ENCODE measurements at places on chromosomes 4 and X.
A peak's percentile ranks its signal among the peaks of the same experiment; 100 is the strongest.

DNA sequence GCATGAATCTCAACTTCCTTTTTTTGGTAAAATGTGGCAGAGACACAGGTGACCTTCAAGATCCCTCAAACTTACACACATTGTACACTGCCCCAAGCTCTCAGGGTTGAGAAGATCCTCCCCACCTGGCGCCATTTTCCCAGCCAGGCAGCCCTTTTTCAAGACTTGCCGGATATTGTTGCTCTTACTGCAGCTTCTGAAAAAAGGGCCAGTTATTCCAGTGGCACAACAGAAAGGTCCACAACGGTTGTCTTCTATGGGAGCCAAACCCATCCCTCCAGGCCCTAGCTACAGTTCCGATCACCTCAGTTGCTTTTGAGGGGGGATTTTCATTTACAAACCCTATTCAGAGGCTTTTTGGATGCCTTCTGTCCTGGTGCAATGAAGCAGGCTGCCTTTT is 101.1 kb downstream of the CHIC2 start:
- DNase-seq: no peak

GRCh38 chr4:141771889-141772830 is 135.8 kb downstream of the IL15 start:
- no peak for DNase-seq

GRCh38 chr4:164536814-164537213 is 217.1 kb upstream of the SMIM31 start:
- no peak for DNase-seq

DNA sequence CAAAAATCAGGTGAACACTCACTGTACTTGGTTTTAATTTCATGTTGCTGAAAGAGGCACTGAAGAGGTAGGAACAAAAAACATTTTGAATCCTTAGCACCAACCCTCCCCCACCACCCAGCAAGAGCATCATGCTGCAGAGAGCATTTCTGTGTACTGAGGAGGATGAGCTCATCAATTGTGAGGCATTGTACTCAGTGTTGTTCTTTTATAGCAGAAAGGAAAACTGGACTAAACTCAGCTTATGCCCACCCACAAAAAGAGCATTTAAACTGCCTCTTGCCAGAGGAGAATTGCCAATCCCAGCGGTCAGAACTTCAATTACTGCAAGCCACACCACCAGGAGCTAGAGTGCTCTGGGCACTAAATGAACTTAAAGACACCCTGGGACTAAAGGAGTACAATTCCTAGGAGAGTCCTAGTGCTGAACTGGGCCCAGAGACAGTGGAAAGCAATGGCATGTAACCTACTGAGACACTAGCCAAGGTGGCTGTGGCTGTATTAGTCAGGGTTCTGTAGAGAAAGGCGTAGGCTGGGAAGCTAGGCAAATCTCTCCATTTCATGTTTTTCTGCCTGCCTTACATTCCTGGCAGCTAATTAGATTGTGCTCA is 280.7 kb upstream of the KLHL4 start:
- DNase-seq: no peak

- DNase-seq: no peak
Measured at GRCh38 chrX:5774446-5774845, 454.2 kb downstream of the NLGN4X start.

- no peak for DNase-seq
Measured at GRCh38 chr4:128288689-128289106, 1.1 kb upstream of the PGRMC2 start.

DNA sequence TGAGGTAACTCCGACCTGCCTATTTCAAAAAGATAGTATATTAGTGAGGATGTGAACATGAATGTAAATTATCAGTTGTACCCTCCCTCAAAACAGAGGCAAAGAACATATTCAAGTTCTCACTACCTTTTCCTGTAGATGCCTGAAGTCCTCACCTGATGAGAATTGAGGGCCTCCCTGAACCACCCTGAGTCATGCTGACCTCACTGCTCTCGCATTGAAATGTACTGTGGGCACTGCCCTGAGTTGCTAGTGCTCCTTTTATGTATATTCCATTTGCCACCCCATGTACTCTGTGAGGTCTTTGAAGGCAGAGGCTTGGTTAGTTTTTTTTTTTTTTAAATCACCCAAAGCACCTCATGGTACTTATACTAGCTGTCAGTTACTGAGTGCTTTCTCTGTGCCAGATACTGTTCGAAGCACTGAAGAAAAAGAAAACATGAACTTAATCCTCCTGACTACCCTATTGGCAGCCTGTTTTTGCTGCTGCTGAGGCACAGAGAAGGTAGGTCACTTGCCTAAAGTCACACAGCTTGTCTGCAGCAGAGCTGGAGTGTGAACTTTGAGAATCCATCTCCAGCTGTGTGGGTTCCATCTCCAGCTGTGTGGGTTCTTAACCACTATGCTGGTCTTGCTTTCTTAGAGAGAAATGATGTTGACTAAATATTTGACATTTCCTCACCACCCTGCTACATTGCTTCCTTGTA is 253.1 kb upstream of the GPC4 start:
- no peak for DNase-seq

DNA sequence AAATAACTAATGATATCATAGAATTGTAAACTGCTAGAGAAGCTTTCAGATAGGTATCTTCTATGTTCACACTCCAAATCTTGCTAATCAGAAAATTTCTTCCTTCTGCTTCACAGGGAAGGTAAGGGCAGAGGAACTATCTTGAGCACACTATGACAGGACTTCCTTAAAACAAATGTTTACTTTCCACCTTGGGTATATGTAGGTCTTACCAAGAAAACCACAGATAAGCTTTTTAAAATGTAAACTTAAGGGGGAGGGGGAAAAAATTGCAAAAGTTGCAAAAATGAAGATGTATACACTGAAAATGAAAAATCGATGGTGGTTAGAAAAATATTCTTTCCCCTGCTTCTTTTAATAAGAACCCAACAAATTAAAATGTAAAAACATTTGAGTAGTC is 30.9 kb downstream of the YTHDC1 start:
- DNase-seq: no peak

DNA sequence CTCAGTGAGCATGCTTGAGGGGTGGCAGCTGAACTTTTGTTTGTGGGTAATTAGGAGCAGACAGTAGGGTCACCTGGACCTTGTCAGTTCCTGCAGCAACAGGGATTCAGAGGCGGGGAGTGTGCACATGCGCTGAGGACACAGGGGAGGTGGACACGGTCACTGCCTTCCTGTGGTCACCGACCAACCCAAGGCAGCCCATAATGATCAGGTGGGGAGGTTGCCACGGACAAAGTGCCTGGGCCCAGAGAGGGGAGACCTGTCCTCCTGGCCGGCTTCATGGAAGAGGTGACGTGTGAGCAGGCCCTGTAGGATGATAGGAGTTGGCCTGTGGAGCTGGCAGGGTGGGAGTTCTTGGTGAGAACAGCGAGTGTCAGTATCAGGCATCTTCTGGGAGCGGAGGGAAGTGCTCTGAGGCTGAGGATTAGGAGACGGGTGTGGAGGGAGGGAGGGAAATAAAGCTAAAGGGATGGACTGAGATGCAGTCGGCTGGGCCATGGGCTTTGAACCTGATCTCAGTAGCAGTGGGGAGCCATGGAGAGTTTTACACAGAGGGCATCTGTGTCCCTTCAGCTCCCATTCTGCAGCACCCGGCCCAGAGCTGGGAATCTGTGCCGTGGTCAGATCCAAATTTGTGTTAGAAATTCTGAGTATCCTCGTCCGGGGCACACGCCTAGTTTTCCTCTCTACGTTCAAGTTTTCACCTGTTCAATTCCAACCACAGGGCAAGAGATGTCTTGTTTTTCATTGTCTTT is 100.0 kb downstream of the PSAPL1 start:
- no peak for DNase-seq

- no peak for DNase-seq
Measured at GRCh38 chr4:42412251-42412650, 15.0 kb downstream of the SHISA3 start.

- DNase-seq: peak; percentile 16
Measured at GRCh38 chr4:123505095-123506010, 108.8 kb downstream of the SPRY1 start.

DNA sequence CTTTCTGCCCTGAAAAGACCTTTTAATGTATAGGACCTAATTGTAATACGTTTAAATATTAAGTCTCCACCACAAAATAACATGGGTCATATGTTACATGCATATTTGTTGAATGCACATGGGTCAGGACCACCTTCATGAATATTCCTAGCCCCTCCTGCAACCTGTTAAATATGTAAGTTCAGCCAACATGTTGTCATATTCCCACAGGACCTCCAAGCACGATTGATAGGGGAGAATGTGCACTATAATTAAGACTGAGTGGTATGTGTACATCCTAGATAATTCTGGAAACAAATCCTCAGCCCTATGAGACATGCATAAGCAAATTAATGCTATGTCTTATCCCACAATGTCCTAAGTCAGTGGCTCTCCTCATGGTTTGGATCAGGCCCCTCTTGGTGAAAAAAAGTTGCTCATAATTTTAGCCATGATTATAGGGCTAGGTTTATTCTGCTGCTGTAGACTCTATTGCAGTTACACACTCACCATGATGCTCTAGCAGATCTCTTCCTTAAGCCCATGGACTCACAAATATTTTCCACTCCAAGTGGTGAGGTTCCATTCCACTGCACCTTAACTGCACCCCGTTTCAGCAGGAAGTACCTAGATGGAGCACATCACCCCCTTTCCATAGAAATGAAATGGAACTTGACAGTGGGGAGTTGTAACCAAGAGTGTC is 10.2 kb downstream of the TIGD2 start:
- no peak for DNase-seq

DNA sequence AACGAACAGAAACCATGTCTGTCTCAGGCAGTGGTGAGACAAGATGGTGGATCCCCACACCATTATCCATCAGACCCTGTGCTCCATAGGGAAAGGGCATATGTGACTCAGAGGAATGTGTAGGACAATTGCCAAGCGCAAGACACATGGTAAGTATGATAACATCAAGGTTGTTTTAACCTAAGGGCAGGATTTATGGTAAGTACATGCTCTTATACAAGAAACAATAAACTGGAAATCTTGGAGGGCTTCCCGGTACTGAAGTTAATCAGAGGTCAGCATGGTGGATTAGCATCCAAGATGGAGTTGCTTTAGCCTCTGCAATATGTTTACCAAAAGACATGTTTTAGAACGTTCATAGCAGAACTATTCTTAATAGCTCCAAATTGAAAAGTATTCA is 355.0 kb downstream of the PPP1R2C start:
- no peak for DNase-seq

GRCh38 chr4:38306482-38307071 is 346.4 kb downstream of the PTTG2 start:
- no peak for DNase-seq

DNA sequence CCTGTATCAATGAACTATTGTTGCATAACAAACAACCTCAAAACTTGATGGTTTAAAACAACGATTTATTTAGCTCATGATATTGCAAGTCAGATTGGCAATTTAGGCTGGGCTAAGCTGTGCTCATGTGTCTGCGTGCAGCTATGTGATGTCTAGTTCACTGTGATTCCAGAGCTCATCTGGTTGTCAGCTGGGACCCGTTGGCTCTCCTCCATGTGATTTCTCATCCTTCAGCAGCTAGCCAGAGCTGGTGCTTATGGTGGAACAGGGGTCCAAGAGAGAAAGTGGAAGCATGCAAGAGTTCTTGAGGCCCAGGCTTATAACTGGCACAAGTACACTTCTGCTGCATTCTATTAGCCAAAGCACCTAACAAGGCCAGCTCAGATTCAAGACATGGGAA is 28.8 kb upstream of the TRPC3 start:
- DNase-seq: no peak

GRCh38 chrX:9953396-9953795 is 13.8 kb upstream of the CLDN34 start:
- no peak for DNase-seq

DNA sequence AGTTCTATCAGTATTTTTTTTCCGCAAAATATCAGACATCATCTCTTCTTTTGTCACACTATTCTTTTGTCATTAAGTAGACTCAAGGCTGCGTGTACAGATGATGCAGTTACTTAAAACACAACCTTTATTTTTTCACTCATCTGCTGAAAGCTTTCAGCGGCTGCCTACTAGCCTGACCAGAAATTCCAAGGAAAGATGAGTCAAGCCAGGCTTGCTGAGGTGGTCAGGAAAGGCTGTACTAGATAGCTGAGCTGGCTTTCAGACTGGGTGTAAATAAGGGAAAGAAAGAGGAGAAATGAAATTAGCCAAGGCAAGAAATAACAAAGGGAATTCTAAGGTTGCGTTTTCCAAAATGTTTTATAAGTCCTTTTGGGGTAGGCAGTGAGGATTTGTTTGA is 17.9 kb downstream of the STK26 start:
- peak; percentile 4 for DNase-seq

GRCh38 chr4:77740480-77740879 is 78.7 kb downstream of the CNOT6L start:
- no peak for DNase-seq

DNA sequence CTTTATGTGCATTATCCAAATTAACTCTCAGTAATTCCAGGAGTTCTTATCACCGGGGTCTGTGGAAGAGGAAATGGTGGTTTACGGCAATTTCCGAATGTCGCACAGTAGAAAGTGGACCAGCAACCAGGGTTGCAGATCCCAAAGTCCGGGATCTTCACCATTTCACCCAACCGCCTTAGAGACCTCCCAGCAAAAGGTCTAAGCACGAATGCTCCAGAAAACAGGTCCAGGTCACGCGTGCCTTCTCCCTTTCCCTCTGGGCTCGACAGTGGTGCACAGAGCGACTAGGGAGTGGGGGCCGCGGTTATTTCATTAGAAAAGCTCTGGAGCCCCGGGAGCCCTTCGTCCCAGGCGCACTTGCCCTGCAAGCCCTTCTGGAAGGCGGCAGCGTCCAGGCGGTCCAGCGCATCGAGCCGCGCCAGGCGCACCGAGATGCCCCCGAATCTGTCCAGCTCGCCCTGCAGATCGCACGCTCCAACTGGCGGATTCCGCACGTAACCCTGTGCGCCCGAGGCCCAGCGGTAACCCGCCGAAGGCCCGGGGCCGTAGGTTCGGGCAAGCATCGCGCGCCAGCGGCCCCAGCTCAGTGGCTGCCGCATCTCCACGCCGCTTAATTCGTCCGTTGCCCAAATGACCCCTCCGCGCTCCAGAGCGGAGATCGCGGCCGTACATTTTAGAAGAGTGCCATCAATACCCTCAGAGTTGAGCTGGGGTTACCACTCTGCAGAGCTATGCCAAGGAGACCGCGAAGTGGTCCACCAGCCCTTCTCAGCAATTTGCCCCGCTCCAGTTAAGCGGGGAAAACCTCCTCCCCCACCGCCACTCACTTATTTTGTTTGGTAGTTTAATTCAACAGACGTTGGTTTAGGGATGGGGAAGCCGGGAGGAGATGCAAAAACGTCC is at the start of gene NUDT6:
NUDT6 (minus strand) TSS at position 627 of the 906 bp plus-strand sequence; CDS start at position 602, 25 bp downstream.
- peak; percentile 27 for DNase-seq

- no peak for DNase-seq
Measured at GRCh38 chrX:2631743-2632532, 59.2 kb upstream of the CD99 start.

- no peak for DNase-seq
Measured at GRCh38 chr4:76548704-76549103, 113.7 kb downstream of the SHROOM3 start.

GRCh38 chr4:157818946-157819692 is 353.7 kb downstream of the GASK1B start:
- DNase-seq: no peak

- DNase-seq: no peak
Measured at GRCh38 chrX:9775930-9776329, 10.3 kb upstream of the GPR143 start.

- no peak for DNase-seq
Measured at GRCh38 chr4:9859810-9860209, 78.4 kb downstream of the DRD5 start.

GRCh38 chrX:41931591-41931990 is 8.2 kb upstream of the CASK start:
- DNase-seq: no peak

All from amniotic stem cell (primary cell).